ENCODE measurements at places on chromosomes 5 and 9.
A peak's percentile ranks its signal among the peaks of the same experiment; 100 is the strongest.

GRCh38 chr9:86341007-86341491 lies 13.2 kb downstream of the TUT7 start:
- DNase-seq: peak; percentile 43

DNA sequence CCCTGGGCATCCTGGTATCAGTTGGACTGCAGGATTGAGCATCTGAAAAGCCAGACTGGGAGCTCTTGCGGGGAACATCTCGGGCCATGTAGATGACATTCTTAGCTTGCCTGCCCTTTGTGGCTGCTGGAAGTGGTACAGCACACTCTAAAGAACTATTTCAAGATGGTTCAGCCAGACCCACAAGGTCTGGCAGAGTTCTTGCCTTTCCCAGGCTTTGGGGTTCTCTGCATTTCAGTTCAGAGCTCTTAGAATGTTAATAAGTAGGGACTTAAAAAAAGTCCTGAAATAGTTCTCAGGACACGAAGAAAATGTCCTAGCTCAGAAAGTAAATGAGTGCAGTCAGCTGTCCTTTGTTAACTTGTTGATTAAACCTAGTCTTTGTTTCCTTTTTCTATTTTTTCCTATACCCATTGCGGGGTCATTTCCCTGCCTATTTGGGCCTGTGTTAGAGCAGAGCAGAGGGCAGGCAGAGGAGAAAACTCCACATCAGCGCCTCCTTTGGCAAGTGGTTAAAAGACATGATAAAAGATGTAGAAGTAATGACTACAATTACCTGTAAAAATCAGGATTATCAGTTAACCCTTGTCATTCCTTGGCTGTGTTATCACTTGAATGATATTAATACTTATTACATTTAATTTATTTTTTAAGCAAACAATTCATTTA lies 291.5 kb downstream of the ZSWIM6 start:
- no peak for DNase-seq

DNA sequence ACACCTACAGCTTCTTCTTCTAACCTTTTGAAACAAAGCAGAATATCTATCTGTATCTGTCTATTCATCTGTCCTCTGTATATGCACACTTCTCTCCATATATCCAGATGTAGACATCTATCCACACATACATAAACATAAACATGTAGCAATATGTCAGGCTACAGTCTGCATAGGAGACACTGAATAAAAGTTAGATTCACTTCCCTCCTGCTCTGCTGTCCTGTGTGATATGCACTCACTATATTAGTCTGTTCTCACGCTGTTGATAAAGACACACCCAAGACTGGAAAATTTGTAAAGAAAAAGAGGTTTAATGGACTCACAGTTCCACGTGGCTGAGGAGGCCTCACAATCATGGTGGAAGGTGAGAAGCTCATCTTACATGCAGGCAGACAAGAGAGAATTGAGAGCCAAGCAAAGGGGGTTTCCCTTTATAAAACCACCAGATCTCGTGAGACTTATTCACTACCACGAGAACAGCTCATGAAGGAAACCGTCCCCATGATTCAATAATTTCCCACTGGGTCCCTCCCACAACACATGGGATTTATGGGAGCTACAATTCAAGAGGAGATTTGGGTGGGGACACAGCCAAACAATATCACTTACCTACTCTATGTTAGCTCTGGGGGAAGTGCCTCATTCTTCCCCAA lies 24.1 kb downstream of the RANBP3L start:
- no peak for DNase-seq

GRCh38 chr5:177447066-177447610 lies 524 bp downstream of the PRR7 start:
- DNase-seq: peak; percentile 50

GRCh38 chr5:72476275-72476674 lies 30.9 kb downstream of the ZNF366 start:
- DNase-seq: no peak

DNA sequence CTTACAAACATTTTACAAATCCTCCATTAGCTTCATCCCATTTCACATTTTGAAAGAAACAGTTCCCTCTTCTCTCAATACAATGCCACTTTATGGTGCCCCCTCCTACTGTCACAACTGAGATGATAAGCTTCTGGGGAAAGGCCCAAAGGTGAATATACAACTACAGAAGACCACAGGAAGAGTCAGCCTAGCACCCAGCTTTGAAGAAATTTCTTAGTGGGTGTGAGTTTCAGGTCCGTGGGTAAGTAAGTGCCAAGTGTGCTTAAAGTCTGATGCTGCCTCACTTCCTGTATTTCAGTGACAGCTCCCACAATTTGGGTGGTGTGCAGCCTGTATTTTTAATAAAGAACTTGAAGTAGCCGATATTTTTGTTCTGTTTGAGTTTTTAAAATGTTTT lies 68.1 kb downstream of the ARHGEF28 start:
- no peak for DNase-seq

DNA sequence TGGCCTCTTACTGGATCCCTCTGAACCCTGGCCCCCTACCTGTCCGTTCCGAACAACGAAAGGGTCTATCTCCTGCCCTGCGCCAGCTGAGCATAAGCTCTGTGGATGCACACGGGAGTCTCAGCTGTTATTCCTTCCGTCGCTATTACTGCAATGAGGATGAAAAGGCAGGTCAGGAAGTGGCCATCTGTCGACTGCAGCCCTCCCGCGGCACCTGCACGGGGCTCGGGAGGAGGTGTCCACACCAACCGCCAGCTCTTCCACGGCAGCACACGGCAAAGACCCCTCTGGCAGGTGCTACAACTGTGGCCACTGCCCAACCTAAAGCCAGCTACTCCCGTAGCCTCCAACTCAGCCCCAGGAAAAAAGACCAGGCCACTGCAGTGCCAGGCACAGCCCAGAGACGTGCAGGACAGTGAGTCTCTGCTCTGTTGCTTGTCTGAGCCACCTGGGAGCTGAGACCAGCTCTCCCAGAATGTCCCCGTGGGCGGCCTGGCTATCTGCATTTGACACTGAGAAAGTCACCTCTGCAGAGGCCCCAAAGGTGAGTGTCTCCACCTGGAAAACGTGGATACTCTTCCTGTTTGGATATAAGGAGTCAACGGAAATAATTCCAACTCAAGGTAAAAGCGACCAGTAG lies 19.1 kb downstream of the CAMSAP1 start:
- no peak for DNase-seq

- DNase-seq: no peak
These were observed 502.5 kb upstream of the SEMA6A start for GRCh38 chr5:117077142-117077541.

GRCh38 chr5:1264211-1264610 lies 30.7 kb downstream of the TERT start:
- DNase-seq: no peak

- DNase-seq: no peak
These were observed 246.4 kb downstream of the SMARCA2 start for GRCh38 chr9:2261421-2262103.

DNA sequence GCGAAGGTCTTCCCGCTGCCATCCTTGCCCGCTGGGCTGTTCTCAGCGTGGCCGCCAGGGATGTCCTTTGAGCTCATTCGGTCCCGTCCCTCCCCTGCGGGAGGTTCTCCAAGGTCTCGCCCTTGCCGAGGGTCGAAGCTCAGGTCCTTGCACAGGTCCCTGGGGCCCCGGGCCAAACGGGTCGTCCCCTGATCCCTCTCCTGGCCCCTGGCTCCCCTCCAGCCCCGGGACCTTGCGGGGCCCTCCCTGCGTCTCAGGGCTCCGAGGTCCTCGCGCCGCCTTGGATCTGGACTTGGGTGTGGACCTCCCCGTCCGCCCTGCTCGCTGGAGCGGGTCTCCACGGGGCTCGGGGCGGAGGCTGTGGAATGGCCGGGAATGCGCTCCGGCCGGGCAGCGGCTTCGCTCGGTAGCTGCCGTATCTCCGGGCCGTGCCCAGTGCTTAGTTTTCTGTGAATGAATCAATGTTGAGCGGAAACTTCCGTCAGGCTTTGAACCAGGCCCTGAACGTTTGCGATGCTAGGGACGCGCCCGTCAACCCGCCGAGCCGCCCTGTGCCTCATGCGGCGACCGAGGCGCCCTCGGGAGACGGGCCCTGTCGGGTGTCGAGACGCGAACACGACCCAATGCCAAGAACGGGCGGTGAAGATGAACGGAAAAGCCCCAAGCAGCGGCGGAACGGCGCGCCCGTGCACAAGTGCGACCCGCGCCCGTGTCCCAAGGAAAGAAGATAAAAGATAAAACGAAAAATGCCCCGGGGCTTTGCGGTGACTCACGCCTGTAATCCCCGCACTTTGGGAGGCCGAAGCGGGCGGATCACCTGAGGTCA lies 780 bp downstream of the RNU6ATAC start:
- peak; percentile 67 for DNase-seq

GRCh38 chr5:79844571-79844970 lies 146.5 kb downstream of the MTX3 start:
- no peak for DNase-seq

DNA sequence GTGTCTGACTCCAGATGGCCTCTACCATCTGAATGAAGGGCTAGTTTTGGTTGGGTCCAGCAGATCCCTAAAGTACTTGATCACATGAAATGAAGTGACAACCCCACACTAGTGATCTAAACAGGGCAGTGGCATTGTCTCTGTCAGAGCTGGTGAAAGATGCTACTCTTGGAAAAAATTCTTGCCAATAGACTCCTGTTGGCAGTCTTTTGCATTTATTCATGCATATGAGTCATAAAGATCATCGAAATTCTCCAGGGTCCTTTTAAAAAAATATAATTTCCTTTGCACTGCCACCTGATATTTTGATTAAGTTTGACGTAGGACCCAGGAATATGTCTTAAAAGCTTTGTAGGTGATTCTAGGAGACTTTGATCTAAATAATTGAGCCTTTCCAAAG lies 135.1 kb upstream of the ELL2 start:
- peak; percentile 38 for DNase-seq

DNA sequence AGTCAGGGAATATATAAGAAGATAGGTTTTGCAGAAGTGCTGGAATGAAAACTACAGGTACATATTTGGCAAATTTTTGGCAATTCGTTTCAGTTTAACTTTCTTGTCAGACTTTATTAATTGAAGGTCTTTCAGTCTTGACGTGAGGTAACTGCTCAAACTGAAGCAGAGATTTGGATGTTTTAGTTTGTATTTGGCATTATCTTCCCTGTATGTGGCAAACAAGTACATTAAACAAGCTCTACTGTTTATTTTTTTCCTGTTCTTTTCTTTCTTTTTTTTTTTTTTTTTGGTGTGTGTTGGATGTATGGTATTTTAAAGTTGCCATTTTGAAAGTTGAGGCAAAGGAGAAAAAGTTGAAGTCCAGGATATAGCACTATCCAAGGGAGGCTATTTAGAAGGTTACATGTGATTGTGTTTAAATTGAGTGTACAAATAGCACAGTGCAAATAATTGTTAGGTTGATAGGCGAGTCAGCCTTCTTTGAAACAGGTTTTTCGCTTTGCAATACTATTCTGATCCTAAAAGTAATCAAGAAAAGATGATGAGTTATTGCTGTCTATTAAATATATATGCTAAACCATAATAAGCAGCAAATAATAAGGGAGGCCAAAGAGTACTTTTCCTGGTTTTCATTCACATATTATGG lies 2.2 kb downstream of the PBX3 start:
- DNase-seq: no peak

GRCh38 chr5:29770936-29771335 lies 1422.5 kb upstream of the CDH6 start:
- no peak for DNase-seq

DNA sequence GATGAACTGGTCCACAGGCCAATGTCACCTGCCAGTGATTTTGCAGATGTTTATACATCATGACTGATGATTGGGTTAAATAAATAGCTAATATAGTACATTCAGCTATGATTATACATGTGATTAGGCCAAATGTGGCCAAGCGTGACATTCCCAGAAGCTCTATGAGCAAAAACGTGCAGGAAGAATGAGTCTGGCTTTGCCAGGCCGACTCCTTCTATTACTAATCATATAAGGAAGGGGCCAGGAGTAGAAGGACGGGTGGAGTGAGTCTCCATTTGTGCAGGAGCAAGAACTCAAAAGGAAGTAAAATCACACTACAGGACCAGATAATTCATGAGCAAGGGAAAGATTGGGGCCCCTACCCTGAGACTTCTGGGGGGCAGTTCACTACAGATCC lies 178.2 kb downstream of the ROR2 start:
- peak; percentile 68 for DNase-seq

DNA sequence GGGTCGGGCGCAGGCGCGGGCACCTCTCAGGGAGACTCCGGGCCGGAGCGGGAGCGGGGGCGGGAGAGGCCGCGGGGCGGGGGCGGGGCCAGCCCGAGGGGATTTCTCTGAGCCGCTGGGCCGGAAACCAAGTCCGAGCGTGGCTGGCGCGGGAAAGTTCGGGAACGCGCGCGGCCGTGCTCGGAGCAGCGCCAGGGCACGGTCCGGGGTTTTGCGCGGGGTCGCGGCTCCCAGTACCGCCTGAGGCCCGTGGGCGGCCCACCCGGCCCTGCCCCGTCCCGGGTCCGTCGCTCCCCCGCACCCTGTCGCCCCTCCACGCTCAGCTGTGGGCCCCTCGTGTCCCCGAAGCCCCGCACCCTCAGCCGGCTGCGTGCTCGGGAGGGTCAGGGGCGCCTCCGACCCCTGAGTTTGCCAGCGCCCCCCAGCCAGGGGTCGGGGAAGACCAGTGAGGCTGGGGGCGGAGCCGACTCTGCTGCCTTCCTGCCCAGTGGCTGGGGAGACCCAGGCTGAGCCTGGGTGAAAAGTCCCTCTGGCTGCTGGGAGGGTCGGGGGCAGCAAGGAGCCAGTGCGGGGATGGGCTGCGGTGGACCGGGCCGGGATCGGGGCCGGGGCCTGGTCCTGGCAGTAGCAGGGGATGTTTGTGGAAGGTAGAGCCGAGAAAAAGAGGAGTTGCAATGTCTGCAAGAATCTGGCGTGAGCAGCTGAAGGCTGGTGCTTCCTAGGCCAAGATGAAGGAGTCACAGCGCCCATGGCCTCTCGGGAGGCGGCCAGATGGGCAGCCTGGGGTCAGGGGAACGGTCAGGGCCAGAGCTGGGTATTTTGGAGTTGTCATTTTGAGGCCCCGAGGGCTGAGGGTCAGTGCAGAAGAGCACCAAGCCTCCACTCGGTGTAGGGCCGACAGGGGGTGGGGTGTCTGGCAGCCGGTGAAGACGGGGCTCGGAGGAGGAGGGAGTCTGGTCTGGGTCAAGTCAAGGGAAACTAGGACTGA lies 588 bp downstream of the TRAF2 start:
- no peak for DNase-seq

DNA sequence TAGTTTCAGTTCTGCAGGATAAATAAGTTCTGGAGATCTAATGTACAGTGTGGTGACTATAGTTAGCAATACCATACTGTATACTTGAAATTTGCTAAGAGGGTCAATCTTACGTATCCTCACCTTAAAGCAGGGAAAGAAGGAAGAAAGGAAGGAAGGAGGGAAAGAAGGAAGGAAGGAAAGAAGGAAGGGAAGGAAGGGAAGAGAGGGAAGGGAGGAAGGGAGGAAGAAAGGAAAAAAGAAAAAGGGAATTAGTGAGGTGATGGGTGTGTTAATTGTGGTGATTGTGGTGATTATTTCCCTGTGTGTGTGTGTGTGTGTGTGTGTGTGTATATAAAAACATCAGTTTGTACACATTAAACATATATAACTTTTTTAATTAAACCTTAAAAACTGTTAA lies 242.6 kb upstream of the MSX2 start:
- no peak for DNase-seq

DNA sequence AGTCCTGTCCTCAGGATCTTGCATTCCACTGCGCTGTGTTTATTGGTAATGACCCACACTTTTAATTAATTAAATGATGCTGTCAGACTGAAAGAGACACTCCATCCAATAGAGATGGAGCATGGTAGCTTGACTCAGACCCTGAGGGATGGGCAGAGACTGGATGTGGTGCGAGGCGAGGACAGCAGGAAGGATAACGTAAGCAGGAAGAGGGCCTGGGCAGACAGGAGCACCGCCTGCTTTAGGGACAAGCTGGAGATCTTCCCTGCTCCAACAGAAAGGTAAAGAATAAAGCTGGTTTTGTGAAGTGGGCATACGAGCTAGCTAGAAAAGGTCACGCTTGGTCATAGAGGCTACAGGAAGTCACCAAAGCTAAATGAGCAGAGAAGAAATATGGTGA lies 3.6 kb upstream of the DOCK8 start:
- no peak for DNase-seq

Measured in fibroblast of skin of right biceps (primary cell).